NCI-H1092 (cell line): ENCODE measurements at places on chromosomes 16 and 17.

DNA sequence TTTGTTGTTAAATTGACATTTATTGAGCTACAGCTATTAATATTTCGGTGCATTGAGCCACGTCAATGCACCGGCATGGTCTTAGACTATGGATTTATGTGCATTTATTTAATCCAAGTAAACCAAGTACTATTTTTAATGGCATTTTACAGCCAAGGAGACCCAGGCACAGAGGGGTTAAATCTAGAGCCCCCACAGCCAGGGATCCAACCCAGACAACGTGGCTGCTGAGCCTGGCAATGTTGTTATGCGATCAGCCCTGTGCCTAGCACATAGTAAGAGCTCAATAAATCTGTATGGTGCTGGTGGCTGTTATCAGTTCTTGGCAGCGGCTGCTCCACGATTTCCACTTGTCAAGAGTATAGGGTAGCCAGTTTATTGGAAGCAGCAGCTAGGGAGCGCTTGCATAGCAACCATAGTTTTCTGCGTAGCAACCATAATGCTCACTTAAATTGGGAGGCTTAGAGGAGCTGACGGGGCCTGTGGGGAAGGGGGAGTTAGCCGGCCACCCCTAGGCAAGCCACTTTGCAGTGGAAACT, 541 bp upstream of the RBBP6 start:
- peak; percentile 88 for DNase-seq

DNA sequence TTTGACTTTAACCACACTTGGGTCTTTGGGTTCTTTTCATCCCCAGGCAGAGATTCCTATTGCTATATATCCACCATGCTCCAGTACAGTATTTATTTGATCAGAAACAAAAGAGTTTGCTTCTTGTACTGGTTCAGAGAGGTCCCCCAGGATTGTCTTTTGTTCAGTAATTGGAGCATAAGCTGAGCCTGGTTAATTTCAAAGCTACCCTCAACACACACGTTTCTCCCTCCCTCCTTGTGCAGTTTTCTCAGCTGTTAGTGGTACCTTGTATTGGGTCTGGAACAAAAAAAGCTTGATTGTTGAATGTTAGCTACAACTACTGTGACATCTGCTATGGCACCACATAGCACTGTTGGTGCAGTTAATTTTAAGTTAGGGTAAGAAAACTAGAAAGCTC, 50.0 kb downstream of the NUP93 start:
- DNase-seq, result no peak

GRCh38 chr16:1832838-1833454, 5.9 kb downstream of the FAHD1 start:
- DNase-seq, result no peak

DNA sequence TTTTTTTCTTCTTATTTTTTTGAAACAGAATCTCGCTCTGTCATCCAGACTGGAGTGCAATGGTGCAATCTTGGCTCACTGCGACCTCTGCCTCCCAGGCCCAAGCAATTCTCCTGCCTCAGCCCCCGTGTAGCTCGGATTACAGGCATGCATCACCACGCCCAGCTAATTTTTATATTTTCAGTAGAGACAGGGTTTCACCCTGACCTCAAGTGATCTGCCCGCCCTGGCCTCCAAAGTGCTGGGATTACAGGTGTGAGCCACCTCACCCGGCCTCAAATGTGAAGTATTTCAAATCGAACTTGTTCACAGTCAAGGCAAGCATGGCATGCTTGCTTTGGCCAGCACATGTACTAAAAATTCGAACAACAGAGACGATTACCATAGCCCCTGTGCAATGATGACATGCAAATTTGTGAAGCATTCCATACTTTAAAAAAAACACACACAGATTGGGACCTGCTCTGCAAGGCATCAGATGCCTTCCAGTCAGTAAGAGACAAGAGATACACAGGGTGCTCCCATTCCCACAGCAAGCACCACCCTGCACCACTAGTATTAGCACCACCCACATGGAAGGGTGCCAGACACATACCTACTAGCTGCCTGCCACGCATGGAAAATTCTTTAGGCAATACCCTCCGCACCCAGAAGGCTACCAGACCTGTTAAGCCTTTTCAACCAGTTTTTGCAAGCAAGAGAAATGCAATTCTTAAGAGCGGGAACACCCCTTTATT, 47.2 kb downstream of the ANKRD11 start:
- no peak for DNase-seq

- DNase-seq, result peak; percentile 23
These were observed at the start of gene ST6GALNAC2 for GRCh38 chr17:76585649-76586593. TSS of gene ST6GALNAC2 (minus strand) at chr17:76585860. CDS start at chr17:76585808, 52 bp downstream.

DNA sequence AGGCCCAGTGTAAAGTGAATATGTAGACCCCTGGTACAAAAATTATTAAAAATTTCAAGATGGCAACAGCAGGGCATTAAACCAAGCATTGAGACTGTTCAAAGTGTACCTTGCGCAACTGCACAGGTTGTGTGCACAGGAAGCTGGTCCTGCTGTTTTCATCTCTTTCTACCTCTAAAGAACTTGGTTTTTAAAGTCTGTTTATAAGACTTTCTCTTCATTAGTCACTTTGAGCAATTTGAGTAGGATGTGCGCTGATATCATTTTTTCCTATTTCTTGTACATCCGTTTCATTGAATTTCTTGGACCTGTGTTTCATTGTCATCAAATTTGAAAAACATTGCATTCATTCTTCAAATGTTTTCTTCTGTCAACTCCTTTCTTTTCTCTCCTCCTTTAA, 16.8 kb upstream of the PMP22 start:
- DNase-seq, result no peak

GRCh38 chr17:45384789-45385262, 47.8 kb downstream of the ARHGAP27 start:
- no peak for DNase-seq

DNA sequence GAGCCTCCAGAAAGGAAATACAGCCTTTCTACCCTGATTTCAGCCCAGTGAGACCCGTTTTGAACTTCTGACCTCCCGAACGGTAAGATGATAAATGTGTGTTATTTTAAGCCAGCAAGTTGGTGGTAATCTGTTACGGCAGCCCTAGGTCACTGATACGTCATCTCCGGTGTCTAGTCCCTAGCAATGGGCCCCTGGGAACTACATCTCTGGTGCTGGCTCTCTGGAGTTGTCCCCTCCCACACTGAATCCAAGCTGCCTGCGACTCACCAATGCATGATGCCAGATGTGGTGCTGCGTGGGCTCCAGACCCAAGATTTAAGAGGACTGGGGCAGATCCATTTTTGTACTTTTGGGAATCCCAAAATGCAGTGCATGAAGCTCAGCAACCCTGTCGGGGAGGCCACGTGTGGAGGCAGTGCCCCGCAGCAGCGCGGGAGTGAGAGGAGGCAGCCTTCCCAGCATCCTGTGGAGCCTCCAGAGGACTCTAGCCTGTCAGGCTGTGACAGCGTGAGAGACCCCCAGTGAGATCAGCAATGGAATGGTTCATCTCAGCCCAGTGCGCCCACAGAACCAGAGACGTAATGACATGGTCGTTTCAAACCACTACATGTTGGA, 43.6 kb upstream of the USP7 start:
- DNase-seq, result no peak

DNA sequence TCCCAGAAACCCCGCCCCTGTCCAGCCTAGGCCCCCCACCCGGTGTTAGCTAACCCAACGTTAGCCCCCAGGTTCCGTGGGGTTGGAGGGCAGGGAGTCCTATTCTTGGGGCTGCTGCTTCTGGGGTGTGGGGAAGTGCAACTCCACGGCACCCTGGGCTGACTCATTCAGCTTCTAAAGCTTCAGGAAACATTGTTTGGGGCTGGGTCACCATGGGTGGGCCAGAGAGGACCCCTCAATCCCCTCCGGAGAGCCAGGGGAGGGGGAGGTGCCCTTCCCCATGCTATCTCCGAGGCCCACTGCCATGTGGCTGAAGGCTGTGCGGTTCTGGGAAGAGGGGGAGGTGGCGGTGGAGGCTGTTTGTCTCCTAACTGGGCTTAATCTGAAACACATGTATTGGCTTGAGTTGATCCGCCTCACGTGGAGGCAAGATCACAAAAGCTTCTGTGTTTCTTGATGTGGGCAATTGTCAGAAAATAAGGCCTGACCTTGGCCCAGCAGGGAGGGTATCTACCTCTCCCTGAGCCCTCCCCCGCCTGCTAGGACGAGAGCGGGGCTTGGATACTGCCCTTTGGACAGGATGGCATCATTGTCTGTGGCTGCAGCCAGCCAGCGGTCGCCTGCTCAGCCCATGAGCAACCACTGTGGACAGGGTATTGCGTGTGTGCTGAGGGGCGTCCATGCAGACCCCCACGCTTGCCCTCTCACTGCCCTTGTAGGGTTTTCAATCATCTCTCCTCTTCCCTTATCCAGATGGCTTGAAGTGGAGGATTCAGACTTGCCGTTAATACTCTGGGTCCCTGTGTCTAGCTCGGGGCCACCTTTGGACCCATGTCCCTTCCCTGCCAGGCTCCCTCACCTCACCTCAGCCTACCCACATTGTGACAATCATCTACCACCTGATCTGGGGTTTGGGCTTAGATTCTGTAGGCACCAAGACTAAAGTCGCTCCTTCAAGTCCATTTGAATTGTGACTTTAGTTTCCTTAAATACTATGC, 1.3 kb downstream of the SERPINF1 start:
- no peak for DNase-seq

DNA sequence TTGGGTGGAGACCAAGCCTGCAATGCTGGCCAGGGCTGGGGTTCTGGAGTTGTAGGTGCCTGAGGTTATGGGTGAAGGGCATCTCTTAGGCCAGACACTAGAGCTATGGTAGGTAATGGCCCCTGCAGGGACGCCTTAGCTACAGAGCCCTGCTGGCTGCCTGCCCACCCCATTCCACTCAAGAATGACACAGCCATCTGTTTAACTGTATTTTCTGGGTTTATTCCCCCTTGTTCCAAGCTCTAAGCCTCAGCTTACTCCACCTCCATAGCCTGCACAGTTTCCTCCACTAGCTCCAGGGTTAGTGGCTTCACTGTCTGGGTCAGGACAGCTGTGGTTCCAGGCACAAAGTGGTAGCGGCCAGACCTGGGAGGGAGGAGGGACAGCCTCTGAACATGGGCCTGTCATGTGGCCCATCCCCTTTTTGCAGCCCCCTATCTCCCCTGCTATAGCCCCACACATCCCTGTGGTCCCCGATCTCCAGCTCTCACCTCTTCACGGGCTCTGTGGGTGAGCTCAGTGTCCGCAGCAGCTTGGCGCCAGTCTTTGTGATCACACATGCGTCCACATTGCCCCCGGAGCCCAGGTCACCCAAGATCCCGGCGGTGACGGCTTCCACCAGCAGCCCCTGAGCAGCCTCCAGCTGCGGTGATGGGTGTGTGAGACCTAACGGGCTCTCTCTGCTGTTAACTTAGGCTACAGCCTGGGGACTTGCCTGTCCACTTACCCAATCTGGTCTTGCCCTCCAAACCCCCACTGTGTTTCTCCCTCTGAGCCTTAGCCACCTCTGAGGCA, 2.1 kb downstream of the PSMB10 start:
- DNase-seq, result no peak

GRCh38 chr16:21244518-21245215, 11.2 kb downstream of the ANKS4B start:
- no peak for DNase-seq

- DNase-seq, result peak; percentile 39
These were observed at the start of gene FN3K for GRCh38 chr17:82734987-82735866. TSS of gene FN3K (plus strand) at chr17:82735615. CDS start at chr17:82735637, 22 bp downstream.

DNA sequence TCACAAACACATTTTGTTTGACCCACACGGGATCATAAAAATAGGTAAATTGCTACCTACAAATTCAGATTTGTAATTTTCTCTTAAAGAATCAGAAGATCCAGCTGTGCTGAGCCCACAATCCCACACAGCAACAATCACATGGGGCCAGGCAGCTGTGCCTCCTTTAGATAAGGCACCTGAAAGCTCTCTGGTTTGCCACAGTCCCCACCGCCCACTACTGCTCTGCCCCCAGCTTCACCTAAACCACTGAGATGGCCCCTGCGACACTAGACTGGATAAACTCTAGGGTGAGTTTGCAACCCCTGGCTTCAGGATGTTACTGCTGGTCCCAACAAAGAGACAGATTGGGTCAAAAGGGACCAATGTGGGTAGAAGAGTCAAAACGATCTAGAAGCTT, 96.8 kb downstream of the GSG1L start:
- DNase-seq, result no peak

GRCh38 chr17:7561028-7561575, 617 bp upstream of the SENP3 start:
- peak; percentile 55 for DNase-seq

DNA sequence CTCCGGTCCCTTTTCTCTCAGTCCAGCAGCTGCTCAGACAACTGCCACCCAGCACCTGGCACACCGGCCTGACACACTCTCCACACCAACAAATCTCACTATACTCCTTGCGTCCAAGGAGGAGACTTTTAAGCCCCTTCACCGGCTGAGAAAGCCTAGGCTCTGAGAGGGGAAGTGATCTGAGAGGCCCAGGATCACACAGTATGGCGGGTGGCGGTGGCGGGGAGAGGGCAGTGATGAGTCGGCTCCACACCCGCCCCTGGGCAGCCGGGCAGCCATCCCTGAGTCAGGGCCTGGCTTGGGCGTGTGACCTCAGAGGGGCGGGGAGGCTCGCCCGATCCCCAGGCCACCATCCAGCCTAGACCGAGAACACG, 569 bp downstream of the FLII start:
- DNase-seq, result no peak

GRCh38 chr17:3497101-3497500, 21.3 kb downstream of the ASPA start:
- no peak for DNase-seq

- no peak for DNase-seq
These were observed 16.4 kb downstream of the GJD3 start for GRCh38 chr17:40348136-40348504.

- no peak for DNase-seq
These were observed 108.0 kb downstream of the SKAP1 start for GRCh38 chr17:48322060-48322459.

- no peak for DNase-seq
These were observed 163.0 kb downstream of the ABCA8 start for GRCh38 chr17:68792042-68792685.

- no peak for DNase-seq
These were observed 7.3 kb downstream of the DLX4 start for GRCh38 chr17:49976163-49976827.

- peak; percentile 42 for DNase-seq
These were observed at the start of gene DOK4 for GRCh38 chr16:57485916-57486857. TSS of gene DOK4 (minus strand) at chr16:57486493. CDS start at chr16:57479507, 6,986 bp downstream.

GRCh38 chr16:17947637-17948036, 388.9 kb downstream of the NPIPA8 start:
- DNase-seq, result no peak

DNA sequence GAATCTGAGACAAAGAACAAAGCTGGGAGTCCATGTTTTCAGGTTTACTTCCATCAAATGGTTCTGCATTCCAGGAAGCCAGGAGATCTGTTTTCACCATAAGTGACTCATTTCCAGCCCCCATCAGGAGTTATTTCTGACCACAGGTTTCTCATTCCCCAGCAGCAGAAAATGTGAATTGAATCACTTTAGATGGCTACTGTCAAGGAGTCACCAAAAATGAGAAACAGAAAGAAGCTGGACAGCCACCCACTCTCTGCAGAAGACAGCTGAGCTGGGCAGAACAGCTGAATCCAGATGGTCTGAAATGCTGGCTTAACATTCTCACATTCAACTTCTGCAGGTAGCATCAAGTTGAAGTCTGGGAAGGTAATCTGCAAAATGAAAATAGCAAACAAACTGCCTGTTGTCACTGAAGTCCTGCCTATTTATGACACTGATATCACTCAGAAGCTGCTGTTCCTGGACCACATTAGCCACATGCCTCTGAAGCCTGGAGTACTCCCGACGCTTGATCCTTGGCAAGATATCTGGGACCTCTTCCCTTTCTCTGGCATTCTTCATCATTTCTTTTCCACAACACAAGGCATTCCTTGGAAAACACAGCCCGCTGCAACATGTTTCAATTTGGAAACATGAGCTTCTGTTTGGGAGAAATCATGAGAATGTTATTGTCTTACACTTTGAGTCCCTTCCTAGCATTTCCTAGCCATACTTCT, 15.3 kb downstream of the CCL11 start:
- no peak for DNase-seq
